Stimulated activated CD4-positive, alpha-beta T cell treated with anti-CD3 and anti-CD28 coated beads, Interleukin-2, amount 100 ng/mL, for 48 hours (primary cell): ENCODE measurements at places on chromosomes 1 and 21.
A peak's percentile ranks its signal among the peaks of the same experiment; 100 is the strongest.

- no peak for DNase-seq
These were observed 117.0 kb upstream of the PLD5 start for GRCh38 chr1:242641461-242641860.

- no peak for DNase-seq
These were observed 59.7 kb downstream of the TGFBR3 start for GRCh38 chr1:91826248-91826647.

DNA sequence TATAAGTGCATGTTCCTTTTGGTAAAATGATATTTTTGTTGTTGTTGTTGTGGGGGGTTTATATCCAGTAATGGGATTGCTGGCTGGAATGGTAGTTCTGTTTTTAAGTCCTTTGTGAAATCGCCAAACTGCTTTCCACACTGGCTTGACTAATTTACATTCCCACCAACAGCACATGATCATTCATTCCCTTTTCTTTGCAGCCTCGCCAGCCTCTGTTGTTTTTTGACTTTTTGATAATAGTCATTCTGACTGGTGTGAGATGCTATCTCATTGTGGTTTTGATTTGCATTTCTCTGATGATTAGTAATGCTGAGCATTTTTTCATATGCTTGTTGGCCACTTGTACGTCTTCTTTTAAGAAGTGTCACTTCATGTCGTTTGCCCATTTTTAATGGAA, 188.5 kb upstream of the CHRM3 start:
- no peak for DNase-seq

DNA sequence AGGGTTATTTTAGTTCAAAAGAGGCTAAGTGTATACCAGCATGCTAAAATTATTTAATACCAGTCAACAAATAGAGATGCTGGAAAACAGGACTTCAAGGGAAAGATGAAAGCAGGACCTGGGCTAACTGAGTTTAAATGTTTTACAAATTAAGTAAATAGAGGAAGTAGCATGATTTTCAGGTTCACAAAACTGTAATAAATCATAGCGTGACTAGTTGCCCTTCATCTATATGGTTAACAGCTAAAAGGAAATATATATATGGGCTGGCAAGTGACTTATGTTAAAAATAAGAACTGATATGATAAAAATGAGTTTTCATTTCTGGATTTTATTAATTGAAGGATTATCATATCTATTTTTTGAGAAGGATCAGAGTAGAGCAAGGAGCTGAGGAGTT, 25.6 kb downstream of the DPYD start:
- no peak for DNase-seq

- no peak for DNase-seq
These were observed 34.7 kb downstream of the B3GALT5 start for GRCh38 chr21:39647476-39647875.

DNA sequence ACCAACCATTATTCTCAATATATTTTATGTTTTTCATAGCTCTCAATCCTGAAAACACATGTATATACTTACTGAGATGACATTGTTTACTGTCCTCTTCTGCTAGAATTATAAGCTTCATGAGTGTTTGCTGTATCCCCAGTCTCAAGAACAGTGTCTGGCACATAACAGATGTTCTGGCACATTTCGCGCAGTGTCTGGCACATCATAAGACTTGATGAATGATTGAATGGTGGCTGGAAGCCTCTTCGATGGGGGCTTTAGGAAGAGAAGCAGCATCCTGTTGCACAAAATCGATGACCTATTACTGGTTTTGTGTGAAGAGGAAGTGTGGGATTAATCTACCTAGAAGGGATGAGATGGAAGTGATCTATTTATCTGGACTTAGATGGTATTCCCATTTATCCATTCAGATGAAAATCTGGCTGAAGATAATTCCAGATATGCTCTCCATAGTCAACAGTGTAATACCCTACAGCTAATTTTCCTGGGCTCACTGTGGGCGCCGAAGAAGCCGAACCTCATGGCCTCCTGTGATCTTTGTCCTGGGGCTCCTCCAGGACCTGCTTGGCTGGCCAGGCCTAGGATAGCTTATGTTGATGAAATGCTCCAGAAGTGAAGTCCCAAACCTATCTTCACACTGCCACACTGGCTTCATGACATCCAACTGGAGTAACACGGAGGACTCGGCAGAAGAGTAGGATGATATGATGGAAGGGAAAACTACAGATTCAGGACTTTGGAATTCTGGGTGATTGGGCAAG, 26.5 kb downstream of the CD34 start:
- DNase-seq = no peak

- DNase-seq = no peak
These were observed 51.3 kb upstream of the IFFO2 start for GRCh38 chr1:19007491-19008441.

DNA sequence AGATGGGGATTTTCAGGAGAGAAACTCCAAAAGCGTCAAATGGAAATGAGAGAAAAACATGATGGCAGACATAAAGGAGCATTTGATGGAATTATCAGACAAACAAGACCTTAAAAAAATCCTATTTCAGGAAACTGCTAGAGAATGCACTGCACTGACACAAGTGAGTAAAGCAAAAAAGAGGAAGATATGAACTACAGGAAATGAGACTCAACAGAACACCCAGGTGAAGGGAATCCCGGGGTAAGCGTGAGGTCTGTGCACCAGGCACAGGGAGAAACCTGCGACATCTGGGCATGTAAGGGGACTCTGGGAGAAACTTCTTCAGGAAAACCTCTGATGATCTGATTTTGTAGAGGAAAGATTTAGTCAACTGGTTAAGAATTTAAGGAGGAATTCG, 2.8 kb downstream of the TARBP1 start:
- DNase-seq = no peak

- DNase-seq = no peak
These were observed 6.1 kb upstream of the GCSAML start for GRCh38 chr1:247542811-247543210.

DNA sequence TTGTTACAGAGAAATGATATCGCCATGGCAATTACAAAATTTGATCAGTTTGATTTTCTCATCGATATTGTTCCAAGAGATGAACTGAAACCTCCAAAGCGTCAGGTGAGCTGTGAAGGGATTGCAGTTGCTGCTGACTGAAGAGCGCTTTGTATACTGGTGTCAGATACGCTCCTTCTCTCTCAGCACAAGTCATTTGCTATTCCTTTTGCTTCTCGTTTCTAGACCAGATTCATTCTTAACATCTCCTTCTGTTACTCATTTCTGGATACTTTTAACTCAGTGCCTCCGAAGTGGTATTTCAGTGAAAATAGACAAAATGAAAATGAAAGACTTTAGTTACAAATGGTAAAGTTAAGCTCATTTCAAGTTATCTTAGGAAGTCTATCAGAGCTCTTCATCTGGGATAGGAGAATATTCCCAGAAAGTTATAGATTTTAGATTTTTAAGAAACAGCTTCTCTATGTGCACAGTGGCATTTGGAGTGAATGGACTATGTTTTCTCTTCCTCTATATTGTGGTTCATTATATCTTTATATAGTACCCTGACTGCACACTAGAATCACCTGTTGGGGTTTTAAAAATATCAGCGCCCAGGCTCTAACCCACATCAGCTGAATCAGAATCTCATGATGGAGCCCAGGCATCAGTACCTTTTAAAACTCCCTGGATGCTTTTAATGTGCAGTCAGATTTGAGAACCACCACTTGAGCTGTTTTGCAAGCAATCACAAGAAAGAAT, 30.3 kb upstream of the KCNQ4 start:
- DNase-seq = no peak

DNA sequence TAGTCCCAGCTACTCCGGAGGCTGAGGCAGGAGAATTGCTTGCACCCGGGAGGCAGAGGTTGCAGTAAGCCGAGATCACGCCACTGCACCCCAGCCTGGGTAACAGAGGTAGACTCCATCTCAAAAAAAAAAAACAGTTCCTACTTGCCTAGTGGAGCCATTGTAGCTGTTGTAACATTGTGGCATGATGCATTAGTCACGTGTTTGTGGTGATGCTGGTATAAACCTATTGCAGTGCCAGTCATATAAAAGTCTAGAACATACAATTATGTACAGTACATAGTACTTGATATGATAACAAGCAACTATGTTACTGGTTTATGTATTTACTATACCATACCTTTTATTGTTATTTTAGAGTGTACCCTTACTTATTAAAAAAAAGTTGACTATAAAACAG, 16.2 kb downstream of the KYAT3 start:
- no peak for DNase-seq

DNA sequence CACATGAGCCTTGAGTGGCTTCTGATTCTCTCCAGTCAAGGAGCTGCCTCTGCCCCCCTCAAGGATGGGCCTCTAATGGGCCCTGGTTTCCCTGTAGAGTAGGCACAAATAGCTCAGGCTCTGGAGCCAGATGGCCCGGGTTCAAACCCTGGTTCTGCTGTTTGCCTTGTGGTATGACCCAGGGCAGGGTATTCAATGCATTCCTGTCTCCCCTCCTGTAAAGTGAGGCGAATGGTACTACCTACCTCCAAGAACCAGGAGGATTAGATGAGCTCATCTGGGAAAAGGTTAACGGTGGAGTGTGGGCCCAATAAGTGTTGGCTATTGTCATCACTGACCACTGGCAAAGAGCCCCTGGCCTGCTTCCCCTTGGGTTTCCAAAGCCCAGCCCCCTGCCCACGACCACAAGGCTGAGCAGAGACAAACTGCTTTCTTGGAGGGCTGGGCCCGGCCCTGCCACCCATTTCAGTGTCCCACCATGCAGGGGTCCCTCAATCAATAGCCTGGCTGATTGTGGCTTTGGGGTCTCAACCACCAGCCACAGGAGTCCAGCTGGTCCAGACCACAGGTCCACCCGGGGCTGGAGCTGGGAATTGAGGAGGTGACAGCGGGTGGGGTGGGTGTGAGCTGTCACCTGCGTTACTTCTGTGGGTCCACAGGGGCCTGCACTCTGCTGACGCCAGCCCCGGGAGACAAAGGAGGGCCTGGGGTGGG, 115.6 kb upstream of the RUNX3 start:
- DNase-seq = no peak

DNA sequence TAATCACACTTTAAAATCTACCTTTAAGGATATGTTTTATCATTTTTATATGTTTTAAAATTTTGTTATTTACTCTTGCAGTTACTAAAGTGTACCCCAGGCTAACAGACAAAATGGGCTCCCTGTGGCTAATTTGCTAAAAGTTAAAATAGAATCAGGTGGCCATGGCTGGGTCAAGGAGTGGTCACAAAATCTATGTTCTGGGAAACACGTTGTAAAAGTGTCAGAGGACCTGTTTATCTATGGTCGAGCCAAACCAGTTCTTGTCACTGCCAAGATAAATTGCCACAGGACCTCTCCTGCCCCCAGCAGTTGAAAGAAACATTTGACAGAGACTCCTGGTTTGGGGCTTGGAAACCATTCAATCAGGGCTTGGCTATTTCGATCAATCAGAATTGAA, 21.2 kb upstream of the TTLL7 start:
- DNase-seq = no peak

DNA sequence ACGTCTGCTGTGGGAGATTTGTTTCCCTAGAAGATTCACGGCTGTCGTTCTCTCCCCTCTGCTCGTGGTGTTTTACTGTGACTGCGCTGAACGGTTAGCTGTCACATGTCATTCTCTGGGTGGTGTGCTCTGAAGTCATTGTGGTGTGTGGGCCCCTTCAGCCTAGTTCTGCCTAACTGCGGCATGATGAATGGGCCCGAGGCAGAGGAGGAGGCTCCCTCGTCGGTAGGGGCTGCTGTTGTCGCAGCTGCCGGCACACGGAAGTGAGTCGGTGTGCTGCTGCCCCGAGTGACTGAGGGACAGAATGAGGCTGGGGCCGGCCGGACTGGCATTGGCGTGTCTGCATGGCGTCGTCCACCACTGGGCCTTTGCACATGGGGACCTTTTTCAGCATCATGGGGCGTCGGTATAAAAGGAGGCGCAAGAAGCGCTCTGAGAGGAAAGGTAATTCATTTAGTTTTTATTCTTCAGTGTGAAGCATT, 77.9 kb downstream of the ADARB1 start:
- DNase-seq = peak; percentile 63

- peak; percentile 99 for DNase-seq
These were observed at the start of gene GGPS1 for GRCh38 chr1:235328271-235329138. TSS of gene GGPS1 (plus strand) at chr1:235328570. CDS start at chr1:235335265, 6,695 bp downstream.

- no peak for DNase-seq
These were observed 30.5 kb downstream of the SIPA1L2 start for GRCh38 chr1:232599178-232600041.

GRCh38 chr1:111127923-111128643, 11.8 kb downstream of the DRAM2 start:
- no peak for DNase-seq

- no peak for DNase-seq
These were observed 95.3 kb upstream of the TMEM51 start for GRCh38 chr1:15058261-15058660.

GRCh38 chr21:44428281-44428960, 26.9 kb upstream of the LRRC3 start:
- DNase-seq = peak; percentile 58

DNA sequence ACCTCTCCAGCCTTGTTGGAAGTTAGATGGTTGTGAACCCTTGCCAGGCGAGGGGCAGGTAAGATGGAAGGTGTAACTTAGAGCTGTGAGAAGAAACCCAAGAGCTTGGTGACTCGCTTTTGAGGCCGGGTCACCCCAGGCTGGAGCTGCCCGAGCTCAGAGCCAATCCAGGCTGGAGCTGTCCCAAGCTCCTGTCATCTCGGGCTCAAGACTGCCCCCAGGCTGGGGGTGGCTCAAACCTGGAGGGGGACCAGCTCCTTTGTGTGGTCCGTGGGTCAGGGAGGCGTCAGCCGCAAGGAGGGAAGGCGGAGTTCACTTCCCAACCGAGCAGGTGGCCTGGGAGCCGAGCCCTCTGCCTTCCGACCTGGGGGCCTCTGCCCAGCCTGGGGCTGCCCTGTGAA, 2.0 kb downstream of the HUNK start:
- DNase-seq = no peak

DNA sequence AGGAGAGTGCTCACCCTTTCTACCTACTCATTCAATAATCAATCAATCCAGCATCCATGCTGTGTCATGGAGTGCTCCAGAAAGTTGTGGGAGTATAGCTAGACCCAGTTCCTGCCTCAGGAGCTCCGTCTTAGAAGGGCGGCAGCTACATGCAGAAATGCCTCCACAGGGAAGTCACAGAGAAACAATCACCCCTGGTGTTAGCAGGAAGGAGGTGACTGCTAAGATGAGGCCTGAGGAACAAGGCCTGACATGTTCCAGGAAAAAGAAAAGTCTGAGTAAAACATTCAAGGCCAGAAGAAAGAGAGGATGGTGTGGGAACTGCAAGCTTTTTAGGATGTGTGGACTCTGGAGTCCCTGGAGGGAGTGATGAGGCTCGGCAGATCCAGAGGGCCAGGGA, 142.5 kb upstream of the MAGI3 start:
- no peak for DNase-seq

DNA sequence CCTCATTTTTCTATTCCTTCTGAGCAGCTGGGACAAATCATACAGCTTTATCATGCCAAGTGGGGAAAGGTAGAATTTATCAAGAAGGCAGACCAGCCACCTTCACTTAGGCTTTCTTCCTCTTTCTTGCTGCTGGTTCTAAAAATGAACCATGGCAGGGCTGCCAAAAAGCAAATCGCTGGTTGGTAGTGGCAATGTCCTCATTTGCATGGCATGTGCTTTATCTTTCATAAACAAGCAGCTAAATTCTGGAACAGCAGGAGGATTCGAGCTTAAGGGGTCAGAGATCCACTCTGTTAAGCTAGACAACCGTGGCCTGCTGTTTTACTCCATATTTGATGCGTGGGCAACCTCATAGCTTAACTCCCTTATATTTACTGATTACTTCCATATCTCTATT, 91.3 kb downstream of the RPE65 start:
- DNase-seq = no peak
